Urothelium cell line (cell line): ENCODE measurements at places on chromosomes 5 and 9.

- no peak for DNase-seq
Observed at GRCh38 chr5:15215056-15215455, 284.9 kb upstream of the FBXL7 start.

DNA sequence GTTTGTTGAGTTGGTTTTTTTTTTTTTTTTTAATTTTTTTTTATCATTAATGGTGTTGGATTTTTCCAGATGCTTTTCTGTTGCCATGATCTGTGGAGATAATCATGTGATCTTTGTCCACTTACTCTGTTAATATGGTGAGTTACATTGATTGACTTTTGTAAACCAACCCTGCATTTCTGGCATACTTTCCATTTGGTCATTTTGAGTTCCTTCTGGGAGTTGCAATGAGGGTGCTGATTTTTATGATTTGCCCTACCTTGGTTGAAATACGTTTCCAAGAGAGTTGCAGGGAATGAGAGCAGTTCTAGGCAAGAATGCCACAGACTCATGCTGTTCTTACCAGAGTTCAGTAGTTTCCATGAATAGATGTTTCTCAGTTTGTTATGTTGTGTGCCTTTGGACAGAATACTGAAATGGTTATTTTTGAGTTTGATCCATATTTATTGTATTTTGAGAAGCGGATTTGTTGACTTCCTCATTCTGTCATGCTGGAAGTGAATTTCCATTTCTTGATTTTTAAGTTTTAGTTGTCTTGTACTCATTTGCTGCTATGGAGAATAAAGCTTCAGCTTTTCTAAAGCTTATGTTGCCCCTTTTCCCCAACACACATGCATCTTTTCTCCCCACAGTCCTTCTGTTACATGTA is 69.0 kb downstream of the SCAMP1 start:
- no peak for DNase-seq

- DNase-seq, result no peak
Observed at GRCh38 chr5:159478950-159479349, 148.7 kb upstream of the IL12B start.

GRCh38 chr9:135926402-135927194 is 19.3 kb upstream of the CAMSAP1 start:
- DNase-seq, result peak; percentile 90

- DNase-seq, result no peak
Observed at GRCh38 chr5:148904440-148904839, 78.0 kb downstream of the ADRB2 start.

- DNase-seq, result peak; percentile 7
Observed at GRCh38 chr9:121169094-121169601, 32.5 kb downstream of the RAB14 start.

DNA sequence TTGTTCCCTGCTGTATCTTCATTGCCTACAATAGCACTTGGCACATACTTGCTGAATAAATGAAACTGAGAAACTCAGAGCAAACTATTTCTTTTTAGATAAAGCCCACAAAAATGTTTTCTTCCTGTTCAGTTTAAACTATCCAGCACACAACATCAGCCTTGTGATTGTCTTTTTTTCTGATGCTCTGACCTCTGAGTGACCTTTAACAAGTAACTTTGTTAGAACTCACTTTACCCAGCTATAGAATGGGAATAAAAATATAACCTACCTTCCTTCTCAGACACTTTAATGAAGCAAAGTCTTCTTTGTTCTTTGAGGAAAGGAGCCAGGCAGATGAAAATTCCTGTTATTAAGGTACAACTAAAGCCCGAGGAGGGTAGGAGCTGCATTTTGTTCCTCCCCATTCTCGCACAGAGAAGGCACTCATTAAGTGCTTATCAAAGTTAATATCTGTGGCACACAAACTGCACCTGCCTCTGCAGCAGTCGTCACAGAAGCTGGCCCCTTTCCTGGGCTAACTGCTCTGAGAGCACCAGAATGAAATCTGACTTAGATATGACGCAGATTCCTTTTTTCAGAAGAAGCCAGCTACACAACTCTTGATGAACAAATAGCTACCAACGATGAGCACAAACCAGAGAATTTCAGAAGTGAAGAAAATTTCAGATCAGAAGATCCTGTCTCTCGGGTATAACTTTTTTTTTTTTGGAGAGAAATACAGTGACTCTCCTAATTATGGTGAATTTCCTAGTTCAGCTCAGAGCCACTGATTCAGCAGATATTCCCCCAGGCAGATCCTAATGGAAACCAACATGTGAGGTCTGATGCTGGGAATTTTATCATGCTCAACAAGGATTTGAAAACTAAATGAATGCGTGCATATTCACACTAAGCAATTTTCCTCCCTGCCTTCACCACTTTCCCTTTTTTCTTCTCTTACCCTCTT is 31.0 kb upstream of the NR3C1 start:
- DNase-seq, result no peak

DNA sequence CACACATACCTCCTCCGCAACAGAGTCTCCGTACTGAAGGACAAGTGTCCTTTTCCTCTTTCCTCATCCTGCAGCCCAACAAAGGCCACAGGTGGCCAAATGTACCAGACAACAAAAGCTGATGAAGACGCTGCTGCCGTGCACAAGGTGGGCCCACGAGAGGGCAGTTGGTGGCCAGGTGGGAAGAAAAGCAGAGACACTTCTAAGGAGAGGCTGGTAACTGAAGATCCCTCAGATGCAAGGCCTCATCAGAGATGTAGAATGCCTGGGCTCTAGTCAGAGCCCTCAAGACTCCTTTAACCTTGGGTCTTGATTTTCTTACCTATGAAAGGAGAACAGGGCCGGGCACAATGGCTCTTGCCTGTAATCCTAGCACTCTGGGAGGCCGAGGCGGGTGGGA is 75.7 kb downstream of the NRG2 start:
- no peak for DNase-seq

DNA sequence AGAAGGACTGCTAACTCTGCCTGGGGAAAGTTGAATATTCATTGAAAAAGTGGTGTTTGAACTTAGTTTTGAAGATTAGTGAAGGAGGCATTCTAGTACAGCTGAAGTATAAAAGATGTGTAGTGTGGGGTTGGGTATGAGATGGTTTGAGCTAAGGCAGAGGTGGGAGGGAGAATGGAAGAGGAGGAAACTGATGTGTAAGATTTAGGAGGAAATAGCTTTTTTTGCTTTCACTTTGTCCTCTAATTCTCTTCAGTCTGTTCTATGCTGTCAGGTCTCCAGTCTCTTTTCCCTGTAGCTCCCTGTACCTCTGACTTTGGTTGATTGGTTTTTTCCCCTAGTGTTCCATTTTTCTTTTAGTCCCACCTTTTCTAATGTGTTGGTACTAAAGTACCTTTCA is 9.0 kb downstream of the CREBRF start:
- DNase-seq, result no peak

DNA sequence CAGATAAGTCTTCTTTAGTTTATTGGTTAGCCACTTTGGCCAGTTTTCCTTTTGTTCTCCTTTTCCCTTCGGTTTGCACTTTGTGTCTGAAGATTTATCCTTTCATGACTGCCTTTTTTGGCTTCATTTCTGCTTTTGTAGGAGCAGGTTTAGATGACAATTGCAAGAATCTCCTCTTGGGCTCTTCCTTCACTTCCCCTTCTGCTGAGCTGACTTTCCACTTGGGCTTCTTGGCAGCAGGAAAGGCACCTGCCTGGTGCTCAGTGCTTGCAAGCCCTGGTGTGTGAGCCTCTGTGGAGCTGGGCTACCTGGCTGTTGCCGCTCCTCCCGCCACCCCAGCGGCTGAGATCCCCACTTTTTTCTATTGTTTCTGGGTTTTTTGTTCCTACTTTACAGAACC is 7.3 kb downstream of the CCDC112 start:
- DNase-seq, result no peak

GRCh38 chr5:146539973-146540372 is 24.0 kb upstream of the GPR151 start:
- DNase-seq, result no peak

- DNase-seq, result peak; percentile 8
Observed at GRCh38 chr5:66143473-66144073, 527 bp upstream of the SREK1 start.

DNA sequence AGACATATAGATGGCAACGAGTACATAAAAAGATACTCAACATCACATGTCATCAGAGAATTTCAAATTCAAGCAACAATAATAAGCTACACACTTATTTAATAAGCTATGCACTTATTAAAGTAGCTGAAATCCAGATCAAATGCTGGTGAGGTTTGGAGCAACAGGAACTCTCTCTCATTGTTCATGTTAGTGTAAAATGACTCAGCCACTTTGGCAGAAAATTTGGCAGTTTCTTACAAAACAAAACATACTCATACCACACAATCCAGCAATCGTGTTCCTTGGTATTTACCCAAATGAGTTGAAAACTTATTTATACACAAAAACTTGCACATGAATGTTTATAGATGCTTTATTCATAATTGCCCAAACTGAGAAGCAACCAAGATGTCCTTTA is 131.5 kb upstream of the NFIL3 start:
- DNase-seq, result no peak

DNA sequence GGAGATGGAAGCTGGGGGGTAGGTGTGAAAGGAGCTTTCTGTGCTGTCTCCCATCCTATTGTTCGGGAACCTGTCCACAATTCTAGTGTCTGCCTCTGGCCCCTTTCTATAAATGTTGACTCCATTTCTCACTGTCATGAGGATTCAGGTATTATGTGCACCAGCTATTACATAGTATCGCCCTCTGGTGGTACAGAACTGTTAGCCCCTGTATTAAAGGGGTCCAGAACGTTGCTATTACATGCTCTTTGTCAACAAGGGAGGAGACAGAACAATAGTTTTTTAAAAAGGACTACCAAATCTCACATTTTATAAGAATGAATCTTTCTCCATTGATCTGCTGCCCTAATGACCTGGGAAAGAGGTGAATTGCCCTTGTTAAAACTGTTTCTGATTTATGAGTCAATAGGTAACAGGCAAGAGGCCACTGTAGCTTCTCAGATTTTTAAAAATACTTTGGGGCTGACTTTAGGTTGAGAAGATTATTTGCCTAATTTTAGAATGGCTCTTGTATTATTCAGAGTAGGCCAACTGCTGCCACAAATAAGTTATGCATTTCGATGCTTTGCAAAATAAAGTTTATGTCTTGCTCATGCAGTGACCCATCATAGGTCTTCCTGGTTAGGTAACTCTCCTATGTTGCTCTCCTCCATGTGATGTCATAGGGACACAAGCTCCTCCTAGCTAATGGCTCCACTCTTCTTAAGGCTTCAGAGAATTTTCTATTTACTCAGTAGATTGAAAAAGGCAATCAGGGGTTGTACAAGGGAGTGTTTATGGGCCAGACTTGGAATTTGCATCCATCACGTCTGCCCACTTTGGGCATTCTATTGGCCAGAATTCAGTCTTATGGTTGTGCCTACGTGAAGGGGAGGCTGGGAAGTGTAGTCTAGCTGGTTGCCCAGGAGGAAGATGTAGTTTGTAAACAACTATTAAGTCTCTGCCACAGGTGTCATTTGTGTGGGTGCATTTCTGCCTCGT is 20.8 kb downstream of the DCANP1 start:
- DNase-seq, result no peak

DNA sequence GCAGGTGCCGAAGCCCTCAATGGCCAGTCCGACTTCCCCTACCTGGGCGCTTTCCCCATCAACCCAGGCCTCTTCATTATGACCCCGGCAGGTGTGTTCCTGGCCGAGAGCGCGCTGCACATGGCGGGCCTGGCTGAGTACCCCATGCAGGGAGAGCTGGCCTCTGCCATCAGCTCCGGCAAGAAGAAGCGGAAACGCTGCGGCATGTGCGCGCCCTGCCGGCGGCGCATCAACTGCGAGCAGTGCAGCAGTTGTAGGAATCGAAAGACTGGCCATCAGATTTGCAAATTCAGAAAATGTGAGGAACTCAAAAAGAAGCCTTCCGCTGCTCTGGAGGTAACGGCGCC is 32.9 kb downstream of the CXXC5 start:
- DNase-seq, result no peak

DNA sequence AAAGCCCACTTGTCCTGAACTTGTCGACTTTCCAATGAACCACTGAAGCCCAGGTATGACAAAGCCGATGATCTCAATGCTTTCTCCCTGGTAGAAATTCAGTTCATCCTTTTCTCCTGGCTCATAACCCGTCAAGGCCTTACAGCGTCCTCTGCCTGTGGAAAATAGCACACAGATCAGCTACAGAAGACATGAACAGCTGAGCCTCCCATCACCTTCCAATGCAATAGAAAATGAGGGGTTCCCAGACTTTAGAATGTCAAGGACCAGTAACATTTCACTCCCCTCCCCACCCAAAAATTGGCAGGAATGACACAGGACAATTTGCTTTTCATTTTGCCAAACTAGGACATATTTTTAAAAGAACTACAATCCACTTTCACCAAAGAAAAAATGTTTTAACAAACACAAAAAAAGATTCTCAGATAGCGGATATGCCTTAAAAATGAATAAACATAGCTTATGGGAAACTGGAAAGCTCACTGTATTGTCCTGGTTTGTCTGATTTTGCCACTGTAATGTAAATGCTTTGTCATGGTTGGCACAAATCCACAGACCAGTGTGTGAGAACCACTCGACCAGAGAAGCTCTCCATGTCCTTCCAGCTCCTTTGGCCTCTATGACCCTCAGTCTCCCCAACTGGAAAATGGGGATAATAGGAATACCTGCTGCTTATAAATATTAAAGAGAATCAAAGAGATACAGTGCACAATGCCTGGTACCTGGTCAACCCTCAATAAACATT is 24.4 kb downstream of the SH3TC2 start:
- no peak for DNase-seq

- DNase-seq, result no peak
Observed at GRCh38 chr9:134341306-134341705, 15.1 kb downstream of the RXRA start.

DNA sequence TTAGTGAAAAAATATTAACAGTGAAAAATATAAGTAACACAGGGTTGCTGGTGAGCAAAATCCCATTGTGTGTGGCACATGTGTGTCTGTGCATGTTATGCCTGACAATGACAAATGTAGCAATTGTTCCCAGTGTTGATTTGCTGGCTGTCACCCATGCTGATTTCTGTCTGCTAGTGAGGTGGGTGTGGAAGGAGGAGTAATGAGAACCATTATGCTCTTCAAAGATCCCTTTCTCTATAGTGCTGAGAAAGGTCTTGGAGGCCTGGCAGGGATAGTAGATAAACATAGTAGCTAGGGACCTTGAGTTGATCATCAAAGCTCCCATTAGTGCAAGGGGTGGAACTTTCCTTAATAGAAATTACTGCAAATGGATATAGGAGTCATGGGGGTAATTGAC is 152.5 kb upstream of the CLINT1 start:
- no peak for DNase-seq

- peak; percentile 84 for DNase-seq
Observed at GRCh38 chr5:173472164-173472563, 143.9 kb upstream of the STC2 start.
